Immature natural killer cell (primary cell): ENCODE measurements at places on chromosomes 1 and 21.

GRCh38 chr1:34406377-34406776, 229.7 kb downstream of the C1orf94 start:
- no peak overlapping the region for H3K27ac ChIP-seq
- H3K36me3 ChIP-seq: no peaks in the 10 kb centered on the region
- no peaks in the 10 kb centered on the region for H3K4me1 ChIP-seq
- no peak overlapping the region for H3K4me3 ChIP-seq
- no peak for DNase-seq
- H3K27me3 ChIP-seq: no peaks in the 10 kb centered on the region

GRCh38 chr1:236108027-236108648, 34.2 kb upstream of the GPR137B start:
- H3K36me3 ChIP-seq: no peaks in the 10 kb centered on the region
- DNase-seq: no peak
- no peak overlapping the region for H3K4me3 ChIP-seq
- H3K4me1 ChIP-seq: peaks cover 2% of the 10 kb centered on the region
- no peak overlapping the region for H3K27ac ChIP-seq
- H3K27me3 ChIP-seq: no peaks in the 10 kb centered on the region

GRCh38 chr21:28959367-28960099, 33.1 kb downstream of the LTN1 start:
- H3K4me1 ChIP-seq: peaks cover 1% of the 10 kb centered on the region
- no peaks in the 10 kb centered on the region for H3K27me3 ChIP-seq
- H3K27ac ChIP-seq: no peak overlapping the region

- no peak overlapping the region for H3K27ac ChIP-seq
- peaks cover 9% of the 10 kb centered on the region for H3K27me3 ChIP-seq
- no peaks in the 10 kb centered on the region for H3K4me1 ChIP-seq
- H3K4me3 ChIP-seq: no peak overlapping the region
- H3K36me3 ChIP-seq: no peaks in the 10 kb centered on the region
Measured at GRCh38 chr21:38740090-38740489, 65.6 kb upstream of the ETS2 start.

GRCh38 chr21:43588957-43589356, 70.3 kb downstream of the HSF2BP start:
- no peak overlapping the region for H3K4me3 ChIP-seq
- no peaks in the 10 kb centered on the region for H3K4me1 ChIP-seq
- no peak for DNase-seq
- no peak overlapping the region for H3K27ac ChIP-seq
- peaks cover 3% of the 10 kb centered on the region for H3K27me3 ChIP-seq

DNA sequence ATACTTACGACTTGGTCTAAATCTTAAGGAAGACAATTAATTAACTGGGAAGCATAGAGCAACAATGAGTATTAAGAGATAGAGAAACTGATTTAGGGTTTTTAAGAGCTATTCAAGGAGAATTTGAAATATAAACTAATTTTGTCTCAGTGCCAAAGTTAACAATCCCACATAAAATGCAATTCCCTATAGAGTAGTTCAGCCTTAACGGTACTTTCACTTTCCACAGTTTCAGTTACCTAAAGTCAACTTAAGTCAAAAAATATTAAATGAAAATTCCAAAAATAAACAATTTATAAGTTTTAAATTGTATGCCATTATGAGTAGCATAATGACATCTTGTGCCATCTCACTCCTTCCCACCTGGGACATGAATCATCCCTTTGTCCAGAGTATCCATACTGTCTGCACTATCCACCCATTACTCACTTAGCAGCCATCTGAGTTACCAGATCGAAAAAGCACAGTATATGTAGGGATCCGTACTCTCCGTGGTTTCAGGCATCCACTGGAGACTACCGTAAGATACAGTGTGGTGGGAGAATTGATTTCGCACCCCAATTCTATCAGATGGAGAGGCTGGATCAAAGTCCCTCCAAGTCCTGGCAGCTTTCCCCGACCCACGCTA, 4.8 kb upstream of the SARS1 start:
- H3K4me3 ChIP-seq: no peak overlapping the region
- H3K4me1 ChIP-seq: peaks cover 3% of the 10 kb centered on the region
- no peak for DNase-seq
- H3K27me3 ChIP-seq: peaks cover 16% of the 10 kb centered on the region
- no peaks in the 10 kb centered on the region for H3K36me3 ChIP-seq

GRCh38 chr1:160410406-160411005, 10.1 kb downstream of the VANGL2 start:
- H3K4me3 ChIP-seq: no peak overlapping the region
- H3K36me3 ChIP-seq: no peaks in the 10 kb centered on the region
- H3K27me3 ChIP-seq: peaks cover 3% of the 10 kb centered on the region
- no peak for DNase-seq
- H3K4me1 ChIP-seq: no peaks in the 10 kb centered on the region

GRCh38 chr1:224640587-224640986, 24.5 kb downstream of the CNIH3 start:
- no peak for DNase-seq
- no peaks in the 10 kb centered on the region for H3K36me3 ChIP-seq
- H3K27ac ChIP-seq: no peak overlapping the region
- H3K27me3 ChIP-seq: peaks cover 8% of the 10 kb centered on the region
- H3K4me3 ChIP-seq: no peak overlapping the region
- H3K4me1 ChIP-seq: peaks cover 11% of the 10 kb centered on the region

DNA sequence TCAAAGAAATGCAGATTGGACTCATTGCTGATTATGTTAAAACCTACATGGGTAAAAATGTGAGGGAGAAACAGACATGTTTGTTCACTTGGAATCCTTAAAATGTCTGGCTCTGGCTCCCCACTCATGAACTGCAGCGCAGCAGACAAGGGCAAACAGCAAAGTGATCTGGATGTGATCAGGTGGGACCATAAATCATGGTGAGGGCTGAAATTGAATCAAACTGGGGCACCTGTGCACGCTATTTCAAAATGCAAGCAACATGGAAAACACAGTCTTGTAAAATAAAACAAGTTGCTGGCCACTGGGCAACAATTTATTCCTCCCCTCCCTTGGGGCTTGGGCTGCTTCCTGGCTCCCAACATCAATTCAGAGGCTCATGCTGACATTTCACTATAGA, 373.4 kb downstream of the SEC16B start:
- H3K4me1 ChIP-seq: no peaks in the 10 kb centered on the region
- no peak for DNase-seq
- H3K27me3 ChIP-seq: peaks cover 1% of the 10 kb centered on the region
- no peak overlapping the region for H3K4me3 ChIP-seq
- H3K27ac ChIP-seq: no peak overlapping the region

DNA sequence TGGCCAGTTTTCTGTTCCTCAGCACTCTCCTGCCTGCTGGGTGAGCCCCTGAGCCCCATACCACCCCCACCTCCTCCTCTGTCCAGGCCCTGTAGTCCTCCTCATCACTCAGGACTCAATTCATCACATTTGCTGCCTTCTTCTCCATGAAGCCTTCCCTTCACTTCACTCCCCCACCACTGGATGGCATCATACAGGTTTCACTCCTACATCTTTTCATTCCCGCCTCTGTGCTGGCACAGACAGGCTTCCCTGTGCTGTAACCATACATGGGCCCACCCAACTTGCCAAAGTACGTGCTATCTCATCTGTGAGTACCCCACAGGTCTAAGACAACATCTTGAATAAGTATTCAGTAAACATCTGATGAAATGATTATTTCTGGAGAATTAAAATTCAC, 56.9 kb downstream of the SLC45A1 start:
- H3K36me3 ChIP-seq: no peaks in the 10 kb centered on the region
- H3K27ac ChIP-seq: no peak overlapping the region
- peaks cover 42% of the 10 kb centered on the region for H3K4me1 ChIP-seq
- no peak for DNase-seq
- H3K27me3 ChIP-seq: no peaks in the 10 kb centered on the region

DNA sequence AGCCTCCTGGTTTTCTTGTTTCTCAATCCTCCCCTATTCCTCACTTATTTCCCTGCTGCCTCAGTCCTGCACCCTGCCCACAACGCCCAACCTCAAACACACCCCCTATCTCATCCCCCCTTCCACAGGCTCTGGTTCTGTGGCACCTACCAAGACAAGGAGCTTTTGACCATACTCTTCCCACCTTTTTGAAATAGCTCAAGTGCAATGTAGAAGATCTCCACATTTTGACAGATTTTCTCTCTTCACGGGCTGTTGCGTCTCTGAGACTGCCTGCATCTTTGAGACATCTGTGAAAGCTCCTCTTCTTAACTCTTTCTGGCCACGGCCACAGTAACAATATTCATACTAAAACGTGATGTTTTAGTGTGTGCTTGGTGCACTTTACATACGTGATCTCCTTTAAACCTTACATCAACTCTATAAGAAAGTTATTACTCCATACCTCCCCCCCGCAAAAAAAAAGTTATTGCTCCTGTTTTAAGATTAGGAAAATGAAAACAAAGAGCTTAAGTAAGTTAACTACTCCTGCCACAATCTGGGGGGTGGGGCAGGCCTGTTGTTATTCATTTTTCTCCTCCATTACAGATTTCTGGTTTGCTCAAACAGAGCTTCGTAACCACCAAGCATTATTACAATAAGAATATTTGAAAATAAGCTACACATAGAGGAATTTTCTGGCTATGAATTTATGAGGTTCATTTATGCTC, 1.8 kb upstream of the SERBP1 start:
- peak overlapping the region; percentile 96 for H3K27ac ChIP-seq
- peaks cover 2% of the 10 kb centered on the region for H3K36me3 ChIP-seq
- peak overlapping the region; percentile 73 for H3K4me3 ChIP-seq
- H3K4me1 ChIP-seq: peaks cover 37% of the 10 kb centered on the region

DNA sequence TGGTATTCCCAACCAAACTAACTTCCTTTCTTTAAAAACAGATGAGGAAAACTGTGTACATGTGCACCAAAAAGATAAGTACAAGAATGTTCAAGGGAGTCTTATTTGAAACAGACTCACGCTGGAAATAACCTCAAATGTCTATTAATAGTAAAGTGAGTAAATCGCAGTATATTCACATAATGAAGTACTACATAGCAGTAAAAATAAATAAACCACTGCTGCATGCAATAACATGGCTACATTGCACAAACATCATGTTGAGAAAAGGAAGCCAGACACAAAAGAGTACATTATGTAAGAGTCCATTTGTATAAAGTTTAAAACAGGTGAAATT, 5.2 kb upstream of the DENND2D start:
- DNase-seq: no peak
- H3K27me3 ChIP-seq: peaks cover 11% of the 10 kb centered on the region
- H3K27ac ChIP-seq: peak overlapping the region; percentile 93
- H3K36me3 ChIP-seq: no peaks in the 10 kb centered on the region

DNA sequence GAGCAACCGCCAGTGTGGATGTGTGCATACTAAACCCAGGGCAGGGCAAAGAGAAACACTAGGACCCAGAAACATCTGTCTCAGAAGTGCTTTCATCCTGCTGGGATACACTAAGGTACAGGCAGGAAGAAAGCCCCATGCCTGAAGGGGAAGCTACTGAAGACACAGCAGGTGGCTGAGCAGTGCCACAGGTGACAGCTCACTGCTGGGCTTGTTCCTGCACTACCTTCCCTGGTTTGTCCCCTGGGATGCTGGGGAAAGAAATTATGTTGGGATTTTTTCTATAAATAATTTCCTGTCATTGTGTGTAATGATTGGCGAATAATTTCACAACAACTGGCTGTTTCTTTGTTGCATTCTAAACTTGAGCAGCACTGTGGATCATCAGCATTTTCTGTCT, 245.3 kb upstream of the RAB4A start:
- H3K4me3 ChIP-seq: no peak overlapping the region
- H3K36me3 ChIP-seq: no peaks in the 10 kb centered on the region
- H3K27me3 ChIP-seq: no peaks in the 10 kb centered on the region
- no peak for DNase-seq

DNA sequence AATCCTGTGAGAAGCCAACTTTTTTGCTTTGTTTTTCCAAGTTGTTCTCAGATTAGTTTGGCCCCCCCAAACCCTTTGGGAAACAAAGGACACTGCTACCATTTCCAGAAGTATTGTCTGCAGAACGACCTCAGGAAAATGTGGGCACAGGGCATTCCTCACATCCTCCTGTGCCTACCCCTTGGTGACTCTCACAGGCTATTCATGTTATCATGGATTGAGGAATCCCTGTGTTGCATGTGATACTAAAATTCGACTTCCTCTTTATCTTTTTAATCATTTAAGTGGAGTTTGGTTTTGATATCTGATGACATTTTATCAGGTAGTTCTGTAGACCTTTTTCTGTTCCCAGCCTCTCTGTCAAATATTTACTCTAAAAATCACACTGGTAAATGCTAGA, 184.5 kb downstream of the FASLG start:
- peaks cover 24% of the 10 kb centered on the region for H3K4me1 ChIP-seq
- DNase-seq: no peak
- no peak overlapping the region for H3K4me3 ChIP-seq

DNA sequence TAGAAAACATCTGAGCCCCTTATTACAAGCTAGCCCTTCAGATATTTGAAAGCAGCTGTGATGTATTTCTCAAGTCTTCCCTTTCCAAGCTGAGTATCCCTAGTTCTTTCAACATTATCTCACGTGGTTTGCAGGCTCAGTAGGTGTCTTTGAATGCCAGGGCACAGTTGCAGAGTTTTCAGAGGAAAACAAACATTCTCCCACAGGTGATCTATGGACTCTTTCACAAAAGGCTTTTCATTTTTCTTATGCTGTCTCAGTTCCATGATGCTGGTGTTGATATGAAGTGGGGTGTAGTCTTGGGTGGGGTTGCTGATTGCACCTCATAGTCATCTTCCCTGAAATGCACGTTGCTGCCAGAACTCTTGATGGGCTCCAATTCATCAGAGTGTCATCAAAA, 17.3 kb downstream of the CACNA1E start:
- no peaks in the 10 kb centered on the region for H3K36me3 ChIP-seq
- no peak for DNase-seq
- peaks cover 6% of the 10 kb centered on the region for H3K27me3 ChIP-seq
- H3K4me3 ChIP-seq: no peak overlapping the region
- peaks cover 2% of the 10 kb centered on the region for H3K4me1 ChIP-seq

- no peak overlapping the region for H3K4me3 ChIP-seq
- no peak for DNase-seq
- no peaks in the 10 kb centered on the region for H3K27me3 ChIP-seq
- H3K27ac ChIP-seq: no peak overlapping the region
Measured at GRCh38 chr1:17531682-17532487, 7.6 kb upstream of the ARHGEF10L start.

GRCh38 chr1:55512466-55512865, 297.3 kb upstream of the USP24 start:
- H3K4me3 ChIP-seq: no peak overlapping the region
- no peak overlapping the region for H3K27ac ChIP-seq
- H3K27me3 ChIP-seq: peaks cover 4% of the 10 kb centered on the region
- no peaks in the 10 kb centered on the region for H3K36me3 ChIP-seq
- H3K4me1 ChIP-seq: no peaks in the 10 kb centered on the region
- no peak for DNase-seq
